NCI-H1092 (cell line): ENCODE measurements at places on chromosomes 3 and 15.

DNA sequence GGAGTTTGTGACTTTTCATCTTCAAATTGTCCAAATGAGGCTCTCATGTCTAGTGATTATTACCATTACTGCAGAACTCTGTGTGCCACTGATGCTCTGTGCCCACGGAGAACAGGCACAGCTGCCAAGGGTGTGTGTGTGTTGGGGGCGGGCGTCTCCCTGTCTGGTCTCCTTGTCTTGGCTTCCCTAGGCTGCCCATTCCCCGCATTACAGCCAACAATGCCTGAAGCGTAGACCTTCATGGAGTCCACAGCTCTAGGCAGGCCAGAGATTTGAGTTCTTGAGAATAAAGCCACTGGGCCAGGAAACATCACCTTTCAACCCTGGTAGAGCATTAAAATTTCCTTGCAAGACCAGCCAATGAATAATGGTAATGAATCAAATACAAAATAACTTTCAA is 42.7 kb downstream of the CCNB2 start:
- no peak for DNase-seq

GRCh38 chr3:6228958-6229683 is 631.8 kb upstream of the GRM7 start:
- DNase-seq: no peak

DNA sequence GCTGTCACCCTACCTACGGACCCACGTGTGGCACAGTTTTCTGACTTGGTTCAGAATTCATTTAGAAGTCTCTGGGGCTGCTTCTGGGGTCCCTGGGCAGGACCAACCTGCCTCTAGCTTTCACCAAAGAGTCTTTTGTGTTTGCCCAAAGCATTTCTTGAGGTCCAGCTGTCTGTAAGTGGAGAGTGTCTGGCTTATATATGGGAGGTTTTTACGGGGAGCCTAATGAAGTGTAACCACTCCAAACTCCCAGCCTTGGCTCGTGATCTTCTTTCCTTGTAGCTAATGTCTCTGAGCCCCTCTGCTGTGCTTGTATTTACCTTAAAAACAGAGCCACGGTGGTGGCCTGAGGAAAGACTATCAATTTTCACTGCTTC is 109.0 kb upstream of the CTDSPL start:
- DNase-seq: peak; percentile 27

GRCh38 chr3:55893045-55893664 is 406.0 kb upstream of the WNT5A start:
- DNase-seq: no peak

GRCh38 chr15:39936681-39937080 is 2.8 kb downstream of the EIF2AK4 start:
- no peak for DNase-seq

DNA sequence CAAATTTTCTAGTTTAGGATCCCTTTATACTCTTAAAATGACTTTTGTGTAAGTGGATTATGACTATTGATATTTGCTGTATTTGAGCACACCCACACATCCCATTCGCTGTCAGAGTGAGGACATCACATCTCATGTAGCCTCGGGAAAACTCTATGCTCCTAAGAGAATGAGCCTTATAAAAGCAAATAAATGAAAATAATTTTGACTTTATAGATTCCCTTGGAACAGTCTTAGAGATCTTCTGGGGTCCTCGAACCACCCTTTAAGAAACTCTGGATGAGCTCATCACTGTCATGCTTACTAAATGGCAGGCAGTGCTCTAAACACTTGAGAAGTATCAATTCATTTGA is 16.1 kb upstream of the EXOG start:
- DNase-seq: no peak

DNA sequence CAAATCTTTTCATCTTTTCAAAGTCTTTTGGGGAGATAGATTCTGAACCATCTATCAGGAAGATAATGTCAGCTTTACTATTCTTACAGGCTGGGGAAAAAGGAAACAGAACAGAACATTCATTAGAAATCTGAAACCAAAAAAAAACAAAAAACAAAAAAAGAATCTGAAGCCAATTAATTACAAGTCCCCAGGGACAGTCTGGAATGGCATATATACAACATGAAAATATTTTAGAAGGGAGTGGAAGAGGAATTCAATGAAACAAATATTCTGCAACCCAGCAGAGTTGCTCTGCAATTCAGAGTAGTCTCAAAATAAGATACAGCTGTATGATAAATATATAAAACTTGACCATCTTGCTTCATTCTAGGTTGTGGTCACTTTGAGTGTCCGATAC is 41.7 kb upstream of the CAPN7 start:
- DNase-seq: no peak

GRCh38 chr3:101780661-101781060 is 1.6 kb downstream of the NXPE3 start:
- no peak for DNase-seq

DNA sequence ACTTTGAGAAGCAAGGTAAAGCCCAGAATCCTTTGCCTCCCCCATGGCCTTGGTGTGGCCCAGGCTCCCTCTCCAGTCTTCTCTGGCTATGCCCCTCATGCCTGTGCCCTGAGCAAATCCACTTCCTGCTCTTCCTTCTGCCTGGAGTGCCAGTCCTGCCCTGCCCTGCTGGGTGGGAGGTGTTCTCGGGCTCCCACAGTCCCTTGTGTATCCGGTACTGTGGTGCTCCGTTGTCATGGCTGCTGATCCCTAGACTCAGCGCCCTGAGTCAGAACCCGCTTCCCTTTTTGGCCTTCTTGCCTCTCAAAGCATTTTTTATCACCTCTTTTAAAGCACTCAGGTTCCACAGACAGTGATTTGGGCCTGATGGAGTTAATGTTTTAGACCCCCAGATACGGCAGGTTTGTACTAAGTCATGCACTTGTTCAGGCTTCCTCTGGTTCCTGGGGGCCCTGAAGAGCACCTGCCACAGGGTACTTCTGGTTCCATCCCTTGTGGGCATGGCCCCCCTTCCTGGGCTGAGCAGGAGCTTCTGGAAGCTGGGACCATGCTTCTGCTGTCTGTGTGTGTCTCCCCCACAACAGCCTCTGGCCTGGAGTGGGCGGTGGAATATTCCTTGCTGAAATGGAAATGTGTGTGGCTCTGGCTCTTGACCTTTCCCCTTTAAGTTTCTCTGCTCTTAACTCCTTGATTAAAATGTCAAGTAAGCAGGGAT is 29.6 kb upstream of the ADAMTS7 start:
- DNase-seq: no peak

- no peak for DNase-seq
Measured at GRCh38 chr15:46413799-46414198, 779.0 kb downstream of the SQOR start.

DNA sequence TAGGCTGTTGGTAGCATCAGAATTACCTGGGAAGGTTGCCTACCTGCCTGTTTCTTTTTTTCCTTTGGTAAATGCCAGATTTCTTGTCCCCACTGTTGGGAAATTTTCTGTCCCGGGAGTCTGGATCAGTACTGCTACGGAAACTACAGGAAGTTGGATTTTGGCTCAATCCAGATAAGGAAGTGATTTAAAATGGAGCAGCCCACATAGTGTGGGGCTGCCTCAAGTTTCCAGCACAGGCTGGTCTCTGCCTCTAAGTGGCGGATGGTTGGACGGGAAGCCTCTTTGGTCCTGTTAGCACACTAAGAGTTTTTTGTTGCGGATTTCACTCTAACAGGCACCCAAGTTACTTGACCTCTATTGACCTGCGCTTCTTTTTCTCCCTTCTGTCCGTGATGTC is 54.7 kb downstream of the EEFSEC start:
- DNase-seq: no peak

DNA sequence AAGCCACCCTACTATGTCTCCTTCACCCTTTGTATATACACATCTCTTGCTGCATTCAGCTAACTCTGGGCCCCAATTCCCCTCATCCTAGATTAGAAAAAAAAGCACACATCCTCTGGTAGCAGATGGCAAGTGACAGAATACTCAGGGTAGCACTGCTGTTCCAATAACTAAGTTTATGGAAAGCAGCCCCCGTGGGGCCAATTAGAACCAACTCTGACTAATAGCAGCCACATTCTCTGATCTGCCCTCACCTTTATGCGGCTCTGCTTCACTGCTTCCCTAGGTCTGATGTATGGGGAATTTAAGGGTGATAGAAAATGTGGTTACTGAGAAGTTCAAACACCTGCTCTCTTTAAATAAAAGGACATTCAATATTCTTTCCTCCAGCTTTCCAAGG is 74.9 kb upstream of the SETMAR start:
- DNase-seq: no peak

- DNase-seq: no peak
Measured at GRCh38 chr3:27721717-27722564, at the start of gene EOMES. TSS of gene EOMES (minus strand) at chr3:27722323. CDS start at chr3:27722294, 29 bp downstream.

DNA sequence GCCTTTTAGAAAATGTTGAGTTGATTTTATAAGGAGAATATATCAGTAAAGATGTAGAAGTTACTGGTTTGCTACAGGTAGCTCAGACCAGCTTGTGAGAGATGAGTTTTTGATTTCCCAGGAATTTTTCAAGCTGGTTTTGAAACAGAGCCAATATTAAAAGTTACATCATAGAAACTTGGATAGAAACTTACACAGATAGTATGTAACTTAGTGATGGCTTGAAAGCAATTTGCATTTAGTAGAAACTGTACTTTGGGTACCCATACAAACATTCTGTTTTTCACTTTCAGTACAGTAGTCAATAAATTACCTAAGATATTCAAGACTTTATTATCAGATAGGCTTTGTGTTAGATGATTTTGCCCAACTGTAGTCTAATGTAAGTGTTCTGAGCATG is 93.4 kb downstream of the RBMS3 start:
- DNase-seq: no peak

DNA sequence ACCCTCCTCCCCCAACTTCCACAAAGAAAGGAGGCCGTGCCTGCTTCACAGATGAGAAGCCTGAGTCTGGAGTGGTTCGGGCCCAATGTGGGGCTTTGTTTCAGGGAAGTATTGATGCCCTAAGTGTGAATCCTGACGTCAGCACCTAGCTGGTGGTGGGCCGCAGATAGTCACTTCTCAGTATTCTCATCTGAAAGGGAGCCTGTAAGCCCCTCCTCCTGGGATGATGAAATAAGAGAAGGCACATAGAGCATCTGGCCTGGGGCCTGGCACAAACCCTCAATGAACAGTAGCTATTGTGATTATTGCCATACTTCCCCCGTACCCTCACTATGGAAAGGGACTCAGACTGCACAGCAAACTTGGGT is 24.8 kb downstream of the LINGO1 start:
- no peak for DNase-seq

- no peak for DNase-seq
Measured at GRCh38 chr15:85752491-85752961, 42.2 kb downstream of the KLHL25 start.

DNA sequence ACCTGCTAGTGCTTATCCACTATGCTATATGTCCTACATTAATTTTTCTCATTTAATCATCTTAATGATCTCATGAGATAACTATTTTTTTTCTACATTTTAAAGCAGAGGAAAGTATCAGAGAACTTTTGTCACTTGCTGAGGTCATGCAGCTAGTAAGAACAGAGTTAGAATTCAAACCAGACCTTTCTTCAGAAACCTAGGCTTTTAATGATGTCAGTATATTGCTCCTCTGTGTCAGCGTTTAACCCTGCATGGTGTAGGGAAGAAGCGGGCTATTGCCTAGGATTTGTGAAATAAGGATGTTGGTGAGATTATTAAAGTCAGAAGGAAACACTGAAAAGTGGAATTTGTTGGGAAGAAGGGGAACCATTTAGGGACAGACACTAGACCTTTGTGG is 121.2 kb downstream of the AKAP13 start:
- DNase-seq: no peak

- DNase-seq: no peak
Measured at GRCh38 chr3:195815169-195815771, 3.5 kb upstream of the MUC4 start.

DNA sequence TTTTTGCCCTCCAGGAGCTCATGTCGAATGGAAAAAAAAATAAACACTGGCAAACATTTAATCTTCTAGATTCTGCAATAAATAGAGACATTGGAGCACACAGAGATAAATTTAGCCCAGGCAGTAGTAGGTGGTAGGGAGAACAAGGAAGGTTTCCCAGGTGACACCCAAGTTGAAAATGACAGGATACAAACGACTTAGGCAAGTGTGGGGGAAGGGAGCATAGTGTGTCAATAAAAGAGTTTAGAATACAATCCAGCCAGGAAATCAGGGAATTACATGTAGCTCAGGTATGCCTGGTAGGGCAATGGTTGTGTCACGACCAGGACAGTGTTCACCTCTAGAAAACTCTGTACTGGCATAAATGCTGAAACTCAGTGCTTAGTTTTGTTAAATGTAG is 364.6 kb upstream of the AGTR1 start:
- DNase-seq: no peak

DNA sequence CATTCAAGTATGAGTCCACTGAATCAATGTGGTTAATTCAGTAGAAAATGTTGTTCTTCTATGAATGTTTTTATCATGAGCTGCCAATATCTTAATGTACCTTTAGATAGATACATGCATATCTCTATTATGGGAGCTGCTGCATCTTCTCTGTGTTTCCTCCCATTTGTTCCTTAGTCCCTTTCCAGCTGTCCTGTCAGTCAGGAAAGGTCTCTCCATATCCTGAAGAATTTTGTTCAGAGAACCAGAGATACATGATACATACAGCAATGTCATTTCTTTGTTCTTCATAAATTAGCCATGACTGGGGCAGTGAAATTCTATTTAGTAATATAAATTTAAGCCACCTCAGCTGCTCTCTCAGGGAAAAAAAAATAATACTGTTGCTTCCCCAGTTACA is 103.7 kb downstream of the P3H2 start:
- no peak for DNase-seq

DNA sequence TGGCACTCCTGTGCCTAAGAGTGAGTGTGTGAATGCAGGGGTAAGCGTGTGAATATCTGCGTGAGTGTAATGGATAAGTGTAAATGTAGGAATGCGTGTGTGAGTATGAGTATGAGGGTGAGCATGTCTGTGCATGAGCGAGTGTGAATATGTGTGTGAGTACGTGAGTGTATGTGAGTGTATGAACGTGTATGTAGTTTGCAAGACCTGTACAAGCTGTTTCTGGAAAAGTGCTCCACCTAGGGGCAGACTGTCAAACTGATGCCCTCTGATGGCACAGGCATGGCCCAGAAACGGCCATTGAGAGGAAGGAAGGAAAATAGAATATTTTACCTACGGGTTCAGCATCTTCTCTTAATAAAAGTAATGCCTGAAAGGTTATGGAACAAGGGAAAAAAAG is 24.4 kb upstream of the FRMD4B start:
- peak; percentile 2 for DNase-seq

- DNase-seq: no peak
Measured at GRCh38 chr3:62151591-62151990, 221.8 kb downstream of the FEZF2 start.

- no peak for DNase-seq
Measured at GRCh38 chr3:15809313-15809712, 11.5 kb upstream of the ANKRD28 start.

GRCh38 chr3:56792193-56792592 is 9.6 kb downstream of the ARHGEF3 start:
- DNase-seq: no peak

DNA sequence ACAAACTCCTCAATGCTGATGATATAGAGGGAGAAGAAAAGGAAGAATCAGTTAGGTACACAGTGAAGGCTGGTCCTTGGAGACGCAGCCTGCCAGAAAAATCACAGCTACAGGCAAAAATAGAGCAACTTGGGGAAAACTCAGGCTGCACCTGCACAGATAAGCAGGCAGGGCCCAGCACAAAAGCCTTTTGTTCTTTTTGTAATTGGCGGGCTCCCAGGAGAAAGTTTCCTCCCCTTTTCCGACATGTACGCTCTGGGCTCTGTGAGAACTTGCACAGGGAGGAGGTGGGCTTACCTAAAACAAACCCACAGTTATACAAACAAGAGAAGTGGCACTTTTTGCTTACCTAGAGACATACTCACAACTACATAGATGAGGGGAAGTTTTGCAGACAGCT is 813.4 kb upstream of the EPHA6 start:
- DNase-seq: no peak

GRCh38 chr3:112761062-112761638 is 85.5 kb downstream of the CD200R1L start:
- DNase-seq: no peak
